ENCODE measurements at places on chromosomes 16 and 17. TPM values are rescaled to one million over a fixed set of nuclear protein-coding genes. Genes with fewer than 3 reads are reported as not detected.

CEP295NL gene
- 1.5 TPM for total RNA-seq

DNA sequence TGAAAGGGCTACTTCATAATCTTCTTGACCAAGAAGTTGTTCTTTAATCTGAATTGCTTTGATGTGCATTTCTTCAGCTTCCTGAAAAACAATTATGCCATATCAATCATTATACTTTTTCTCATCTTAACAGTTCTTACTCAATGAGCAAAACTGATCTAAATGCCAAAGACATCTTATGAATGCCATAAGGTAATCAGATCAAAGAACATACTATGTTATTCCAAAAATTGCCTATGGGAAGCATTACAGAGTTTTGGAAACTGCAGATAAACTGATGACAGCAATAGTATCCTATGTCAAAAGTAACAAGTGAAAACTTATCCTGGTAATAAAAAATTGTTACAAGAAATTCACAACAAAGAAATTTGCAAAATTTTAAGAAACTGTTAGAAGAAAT, 29.7 kb downstream of the CHCT1 start:
- no peak for DNase-seq

DNA sequence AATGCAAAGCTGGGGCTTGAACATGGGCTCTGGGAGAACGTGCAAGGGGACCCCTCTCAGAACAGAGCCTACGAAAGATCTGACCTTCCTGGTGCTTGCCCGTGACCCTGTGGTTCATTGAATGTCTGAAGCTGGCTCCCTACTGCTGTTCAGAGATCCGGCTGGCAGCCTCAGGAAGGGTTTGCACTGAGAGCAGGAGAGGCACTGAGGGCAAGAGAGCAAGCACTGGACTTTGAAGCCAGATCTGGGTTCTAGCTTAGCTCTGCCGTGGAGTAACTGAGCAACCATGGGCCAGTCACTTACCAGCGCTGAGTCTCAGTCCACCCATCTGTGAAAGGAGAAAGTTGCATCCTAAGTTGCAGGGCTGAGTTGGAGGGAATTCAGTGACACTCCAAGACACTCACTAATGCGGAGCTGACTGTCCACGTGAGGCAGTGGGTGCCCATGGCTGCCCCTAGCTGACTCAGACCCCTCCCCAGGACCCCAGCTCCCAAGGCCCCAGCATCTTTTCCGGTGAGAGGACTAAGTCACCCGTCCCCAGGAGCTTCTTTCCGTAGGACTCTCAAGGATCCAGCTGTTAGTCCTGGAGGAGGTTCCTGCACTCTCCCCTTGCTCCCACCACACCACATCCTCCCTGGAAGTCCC, 41.3 kb downstream of the BEAN1 start:
- DNase-seq = no peak

DNA sequence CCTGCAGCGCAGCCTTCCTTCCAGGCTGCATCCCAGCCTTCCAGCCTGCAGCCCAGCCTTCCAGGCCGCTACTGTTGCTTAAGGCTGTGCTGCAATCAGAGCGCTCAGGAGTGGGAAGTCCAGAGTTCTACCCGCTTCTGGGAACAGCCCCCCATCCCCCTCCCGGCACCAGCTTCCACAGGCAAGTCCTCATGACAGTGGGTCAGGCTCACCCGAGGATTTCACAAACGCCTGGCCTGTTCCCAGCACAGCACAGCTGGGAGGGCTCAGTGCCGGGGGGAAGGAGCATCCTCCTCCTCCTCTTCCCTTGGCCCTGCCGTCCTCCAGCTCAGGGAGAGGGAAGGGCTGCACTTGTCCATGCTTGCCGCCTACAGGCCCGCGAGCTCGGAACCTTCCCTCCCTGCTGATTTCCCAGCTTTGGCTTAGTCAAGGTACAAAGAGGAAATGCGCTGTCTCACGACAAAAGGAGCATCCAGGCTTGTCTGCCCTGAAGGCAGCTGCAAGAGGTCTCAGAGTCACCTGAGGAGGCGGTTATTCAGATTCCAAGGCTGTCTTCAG, 8.3 kb downstream of the SOCS3 start:
- DNase-seq = peak; percentile 100

DNA sequence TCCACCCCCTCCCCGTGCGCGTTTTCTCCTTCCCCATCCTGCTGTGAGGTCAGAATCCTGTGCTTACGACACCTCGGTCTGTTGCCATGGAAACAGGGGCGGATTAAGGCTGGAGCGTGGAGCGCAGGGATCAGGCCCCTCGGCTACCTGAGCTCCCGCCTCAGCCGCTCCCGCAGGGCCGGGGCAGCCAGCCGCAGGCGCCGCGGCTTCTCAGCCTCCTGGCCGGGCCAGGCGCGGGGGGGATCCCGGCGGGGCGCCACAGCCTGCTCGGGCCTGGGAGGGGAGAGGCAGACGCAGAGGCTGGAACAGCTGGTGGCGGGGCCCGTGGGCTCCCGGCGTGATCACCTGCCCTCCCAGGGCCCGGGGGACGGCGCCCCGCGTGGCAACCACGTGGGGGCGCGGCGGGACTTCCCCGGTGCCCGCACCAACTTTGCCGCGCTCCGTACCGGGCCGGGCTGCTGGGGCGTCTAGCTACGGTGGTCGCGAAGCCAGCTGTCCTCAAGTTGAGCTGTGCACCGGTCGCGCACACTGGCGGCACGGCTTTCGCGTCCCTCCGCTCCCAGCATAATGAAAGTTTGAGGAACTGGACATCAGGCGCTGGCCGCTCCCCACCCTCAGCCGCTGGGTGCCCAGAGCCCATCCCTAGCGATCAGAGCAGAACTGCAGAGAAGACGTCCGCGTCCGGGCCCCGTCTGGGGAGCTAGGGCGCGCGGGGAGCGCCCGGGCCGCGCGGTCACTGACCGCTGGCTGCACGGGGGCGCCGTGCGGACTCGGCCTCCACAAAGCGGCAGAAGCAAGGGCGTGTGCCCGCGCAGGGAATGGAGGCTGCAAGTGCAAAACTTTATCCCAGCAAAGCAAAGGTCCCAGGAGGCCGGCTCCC, 1.2 kb downstream of the RTN4RL1 start:
- DNase-seq = peak; percentile 35
